PC-3 (cell line): ENCODE measurements at places on chromosomes 3 and 15. TPM values are rescaled to one million over a fixed set of nuclear protein-coding genes. Genes with fewer than 3 reads are reported as not detected.

TUSC7 gene
- not detected in 2 replicates for total RNA-seq

LXN gene
- total RNA-seq: 332 and 471 TPM in 2 replicates

AGTR1 gene
- 0.15 TPM in 1 of 2 replicates, not detected in the other for total RNA-seq

GRCh38 chr3:46902188-46902631 lies 24.7 kb downstream of the PTH1R start:
- DNase-seq: no peak

- no peak for DNase-seq
Measured at GRCh38 chr3:193240850-193241706, at the start of gene PLAAT1. TSS of gene PLAAT1 (plus strand) at chr3:193241222. CDS start at chr3:193255651, 14,429 bp downstream.
